ENCODE measurements at places on chromosomes 11 and 22. TPM values are rescaled to one million over a fixed set of nuclear protein-coding genes. Genes with fewer than 3 reads are reported as not detected.

SCUBE1 gene
- total RNA-seq = not detected

PKP3 gene
- not detected for total RNA-seq

GRCh38 chr11:75013051-75013450, 24.3 kb downstream of the NEU3 start:
- no peak for DNase-seq

- DNase-seq = no peak
Observed at GRCh38 chr11:17827006-17827405, 92.4 kb downstream of the KCNC1 start.

BIRC3 gene
- total RNA-seq = 117 TPM

- DNase-seq = no peak
Observed at GRCh38 chr11:23859087-23859486, 637.8 kb upstream of the LUZP2 start.

KRTAP5-6 gene
- not detected for total RNA-seq

DNA sequence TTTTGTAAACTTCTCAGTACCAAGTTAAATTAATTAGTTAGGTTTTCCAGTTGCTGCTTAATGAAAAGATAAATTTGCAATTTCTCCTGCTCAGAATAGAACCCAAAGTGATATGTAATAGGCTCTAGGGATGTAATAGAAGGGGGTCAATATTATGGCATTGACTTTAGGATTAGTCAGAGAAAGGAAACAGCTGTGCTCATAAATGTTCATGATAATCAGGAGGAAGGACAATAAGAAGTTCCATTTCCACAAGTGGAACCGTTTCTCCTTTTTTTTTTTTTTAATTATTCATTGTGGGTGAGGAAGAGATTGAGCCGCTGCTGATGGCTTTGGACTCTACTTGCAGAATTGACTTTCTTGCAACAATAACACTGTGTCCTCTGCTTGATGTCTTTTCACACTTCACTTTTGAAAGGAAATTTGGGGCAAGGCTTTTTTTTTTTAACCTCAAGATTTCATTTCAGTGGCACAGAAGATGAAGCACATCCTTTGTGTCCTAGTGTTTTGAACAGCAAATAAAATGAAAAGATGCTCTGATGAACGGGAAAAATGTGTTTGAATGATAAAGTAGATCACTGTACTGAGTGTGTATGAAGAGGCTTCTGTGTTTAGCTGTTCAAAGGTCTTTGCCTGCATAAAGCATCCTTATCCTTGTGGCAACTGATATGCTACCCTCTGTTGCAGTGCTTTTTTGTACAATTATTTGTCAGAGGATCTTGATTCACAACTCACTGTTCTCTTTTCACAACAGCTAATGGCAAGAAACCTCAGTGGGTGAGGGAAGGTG, 62.4 kb downstream of the GAS2 start:
- DNase-seq = no peak

- DNase-seq = no peak
Observed at GRCh38 chr11:2382936-2383851, 6.1 kb downstream of the CD81 start.

DNA sequence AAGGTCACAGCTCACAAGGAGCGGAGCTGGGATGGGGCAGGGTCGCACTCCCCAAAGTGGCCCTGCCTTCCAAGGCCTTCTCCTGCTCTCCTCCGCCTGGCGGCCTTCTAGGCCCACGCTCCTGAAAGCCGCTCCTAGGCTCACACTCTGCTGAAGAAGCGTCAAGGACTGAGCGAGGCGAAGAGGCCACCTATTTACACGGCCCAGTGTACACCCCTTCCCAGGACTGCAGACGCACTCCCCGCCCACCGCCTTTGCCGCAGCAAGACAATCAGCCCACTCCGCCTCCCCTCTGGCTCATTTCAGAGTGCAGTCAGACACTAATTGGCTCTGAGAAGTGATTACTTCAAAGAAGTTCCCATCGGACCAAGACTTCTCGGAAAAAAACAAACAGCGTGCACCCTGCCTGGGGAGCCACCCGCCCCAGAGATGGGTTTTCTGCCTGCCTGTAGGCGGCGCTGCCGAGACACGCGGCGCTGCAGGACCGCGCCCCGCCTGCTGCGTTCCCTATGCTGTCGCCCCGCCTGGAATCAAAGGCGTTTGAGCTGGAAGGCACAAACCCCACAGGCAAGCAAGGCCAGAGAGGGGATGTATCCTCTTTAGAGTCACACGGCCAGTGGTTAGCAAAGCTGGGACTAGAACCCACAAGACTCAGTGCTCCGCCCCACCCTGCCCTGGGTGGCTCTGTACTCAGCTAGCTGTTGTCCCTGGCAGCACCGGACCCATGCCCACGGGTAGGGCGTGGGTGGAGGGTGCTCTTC, 414.8 kb downstream of the BUD13 start:
- DNase-seq = no peak

DNA sequence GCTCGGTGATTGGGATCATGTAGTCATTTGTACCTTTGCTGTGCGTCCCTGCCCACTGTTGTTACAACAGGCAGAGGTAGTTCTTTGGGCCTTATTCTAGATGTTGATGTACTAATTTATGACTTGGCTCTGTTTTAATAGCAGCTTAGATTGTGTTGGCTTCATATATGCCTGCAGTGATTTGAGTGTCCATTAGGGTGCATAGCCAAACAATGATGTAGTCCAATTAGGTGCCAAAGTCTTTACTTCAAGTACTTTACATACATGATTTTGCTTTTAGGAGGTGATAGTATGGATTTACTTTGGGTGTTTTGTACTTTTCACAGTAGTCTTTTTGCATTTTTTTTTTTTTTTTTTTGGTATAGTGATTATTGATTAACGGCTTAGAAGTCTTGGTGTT, 46.4 kb downstream of the PPP6R3 start:
- DNase-seq = no peak

DNA sequence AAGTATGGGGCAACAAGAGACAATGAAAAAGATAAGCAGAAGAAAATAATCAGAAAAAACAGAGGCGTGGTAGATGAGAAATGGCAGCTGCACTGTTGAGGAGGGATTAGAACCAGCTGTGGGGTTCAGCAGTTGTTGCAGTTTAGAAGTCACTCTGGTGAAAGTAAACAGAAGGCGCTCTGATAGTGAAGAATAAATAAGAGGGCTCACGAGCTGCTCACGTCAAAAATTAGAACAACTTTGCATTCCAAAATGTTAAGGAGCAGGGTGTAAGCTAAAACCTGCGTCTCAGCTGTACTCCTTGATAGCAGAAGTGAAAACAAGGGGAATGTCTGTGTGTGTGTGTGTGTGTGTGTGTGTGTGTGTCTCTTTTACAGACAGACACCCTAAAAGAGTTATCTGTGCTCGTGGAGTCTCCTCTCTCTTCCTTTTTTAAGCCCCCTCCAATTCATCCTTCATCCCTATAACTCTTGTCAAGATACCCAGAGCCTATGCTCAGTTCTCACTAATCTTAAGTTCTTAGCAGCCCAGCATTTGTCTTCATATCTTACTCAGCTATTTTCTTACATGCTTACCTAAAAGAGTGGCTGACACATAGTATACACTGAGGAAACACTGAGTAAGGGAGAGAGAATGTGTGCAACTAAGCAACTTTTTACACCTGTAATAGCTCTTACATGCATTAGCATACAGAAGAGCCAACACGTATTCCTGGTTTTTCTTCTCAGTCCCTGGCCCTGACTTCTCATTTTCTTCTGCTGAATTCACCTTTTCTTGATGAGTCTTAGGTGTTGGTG, 8.9 kb downstream of the TTC17 start:
- DNase-seq = no peak

GRCh38 chr11:112498701-112499100, 238.0 kb upstream of the PLET1 start:
- no peak for DNase-seq

- no peak for DNase-seq
Observed at GRCh38 chr22:39808081-39808480, 85.5 kb downstream of the ENTHD1 start.

DNA sequence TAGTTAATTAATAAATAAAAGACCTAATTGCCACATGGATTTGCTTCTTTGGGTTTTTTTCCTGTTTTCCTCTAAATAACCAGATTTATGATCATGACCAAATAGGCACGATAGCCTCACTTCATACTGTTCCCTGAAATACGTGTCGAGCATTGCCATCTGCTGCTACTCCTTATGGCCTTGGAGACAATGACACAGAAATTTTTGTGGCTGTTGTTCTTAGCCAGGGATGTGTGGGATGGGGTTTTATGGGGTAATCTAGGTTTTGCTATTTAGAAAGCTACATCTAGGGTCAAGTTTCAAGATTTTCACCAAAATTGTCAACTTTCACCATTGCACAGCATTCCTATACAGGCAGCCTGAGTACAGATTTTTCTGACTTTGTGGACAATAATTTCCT, 145.2 kb downstream of the DBX1 start:
- no peak for DNase-seq

- DNase-seq = no peak
Observed at GRCh38 chr22:20865875-20866445, 7.2 kb downstream of the SNAP29 start.

DNA sequence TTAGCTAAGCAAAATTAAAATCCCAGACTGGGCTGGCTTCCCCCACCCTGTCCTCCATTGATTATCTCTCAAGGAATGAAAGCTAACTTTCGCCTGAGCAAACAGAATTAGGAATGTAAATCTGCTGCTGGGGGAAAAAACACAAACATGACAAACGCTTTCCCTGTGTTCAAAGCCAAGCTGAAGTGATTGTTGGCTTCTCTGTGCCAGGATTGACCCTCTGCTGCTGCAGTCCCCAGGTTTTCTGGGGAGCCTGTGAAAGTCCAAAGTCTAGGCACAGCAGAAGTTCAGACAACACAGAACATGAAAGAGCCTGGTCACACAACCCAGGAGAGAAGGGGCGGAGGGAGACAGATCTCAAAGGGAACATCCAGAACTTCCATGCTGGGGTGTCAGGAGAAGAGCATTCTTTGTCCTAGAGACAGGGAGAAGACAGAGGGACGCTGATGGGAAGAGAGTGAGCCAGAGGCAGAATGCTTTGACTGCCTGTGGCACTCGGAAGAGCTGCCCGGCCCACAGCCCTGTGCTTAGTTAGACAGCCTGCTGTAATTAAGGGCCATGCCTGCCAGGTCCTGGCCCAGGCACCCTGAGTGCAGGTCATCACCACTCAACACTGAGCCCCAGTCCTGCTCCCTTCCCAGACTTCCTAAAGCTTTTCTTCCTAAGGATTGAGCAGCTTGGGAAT, 6.9 kb downstream of the PATZ1 start:
- DNase-seq = no peak

ZNF143 gene
- 27.0 TPM for total RNA-seq

TYMP gene
- 25.9 TPM for total RNA-seq

GRCh38 chr11:67463680-67464410, 5.2 kb downstream of the TMEM134 start:
- no peak for DNase-seq

DNA sequence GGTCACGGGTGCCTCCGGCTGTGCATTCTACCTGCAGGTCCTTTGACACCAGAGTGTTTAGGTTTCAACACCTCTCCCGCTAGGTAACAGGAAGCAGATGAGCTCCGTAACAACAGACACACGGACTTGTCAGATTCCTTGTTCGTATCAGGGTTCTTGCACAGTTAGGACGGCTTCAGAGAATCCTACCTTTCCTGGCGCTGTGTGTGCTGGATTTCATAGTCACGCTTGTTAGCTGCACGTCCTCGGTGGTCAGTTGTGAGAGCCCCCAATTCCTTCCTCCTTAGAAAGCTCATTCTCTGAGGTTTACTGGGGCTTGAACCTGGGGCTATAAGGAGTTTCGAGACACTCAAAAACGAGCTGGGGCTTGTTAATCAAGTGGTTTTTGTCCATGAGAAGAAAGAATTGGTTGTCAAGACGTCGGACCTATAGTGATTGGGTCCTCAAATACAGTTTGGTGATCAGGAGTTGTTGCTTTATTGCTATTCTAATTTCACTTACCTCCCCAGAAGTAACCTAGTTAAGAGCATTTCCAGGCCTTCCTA, 664 bp downstream of the DDB2 start:
- DNase-seq = no peak

DNA sequence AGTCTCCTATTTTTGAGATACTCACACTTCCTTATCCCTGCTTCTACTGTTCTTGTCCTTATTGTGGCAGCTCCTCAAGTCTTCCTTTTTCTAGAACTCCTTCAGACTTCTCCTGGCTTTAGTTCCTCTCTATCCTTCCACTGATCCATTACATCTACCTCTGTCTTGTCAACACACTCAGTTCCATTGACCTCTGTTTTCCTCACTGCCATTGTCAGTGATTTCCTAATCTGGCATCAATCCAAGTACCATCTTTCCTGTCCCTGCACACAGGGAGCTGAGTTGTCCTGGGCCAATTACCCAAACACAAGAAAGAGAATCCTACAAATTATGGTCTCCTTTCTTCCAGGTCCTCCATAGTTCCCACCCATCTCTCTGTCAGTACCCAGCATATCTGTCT, 27.9 kb upstream of the RIC3 start:
- no peak for DNase-seq

- DNase-seq = no peak
Observed at GRCh38 chr11:27696115-27696514, 4.1 kb downstream of the BDNF start.

DNA sequence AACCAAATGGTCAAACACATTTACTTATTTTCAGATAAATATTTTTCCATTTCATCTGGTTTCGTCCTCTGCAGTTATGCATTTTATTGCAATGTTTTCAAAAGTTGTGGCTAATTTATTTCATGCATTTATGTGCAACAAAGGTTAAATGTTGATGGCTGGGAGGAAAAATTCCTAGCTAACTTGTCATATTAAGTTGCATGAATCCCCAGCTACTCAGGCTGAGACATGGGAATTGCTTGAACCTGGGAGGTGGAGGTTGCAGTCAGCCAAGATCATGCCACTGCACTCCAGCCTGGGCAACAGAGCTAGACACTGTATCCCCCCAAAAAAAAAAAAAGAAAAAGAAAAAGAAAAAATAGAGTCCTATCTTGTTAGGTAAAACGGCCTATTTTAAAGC, 1862.4 kb upstream of the RAG2 start:
- no peak for DNase-seq

- no peak for DNase-seq
Observed at GRCh38 chr11:12717851-12718291, 43.6 kb downstream of the TEAD1 start.

DNA sequence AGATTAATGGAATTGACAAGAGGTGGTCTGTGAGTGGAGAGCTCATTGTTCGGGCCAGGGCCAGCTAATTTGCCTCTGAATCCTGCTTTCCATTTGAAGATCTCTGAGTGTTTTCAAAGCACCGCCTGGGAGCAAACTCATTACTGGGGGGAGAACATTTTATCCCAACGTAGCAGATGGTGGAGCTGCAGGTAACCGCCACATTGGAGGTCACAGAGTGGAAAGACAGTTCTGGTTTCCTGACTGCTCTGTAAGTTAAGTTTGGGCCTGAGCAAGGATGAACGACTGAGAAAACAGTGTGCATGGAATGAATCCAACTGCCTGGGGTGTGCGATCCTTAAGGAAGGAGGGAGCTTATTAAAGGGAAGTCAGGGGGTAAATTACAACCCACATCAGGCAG, 30.5 kb downstream of the LMO2 start:
- no peak for DNase-seq

DNA sequence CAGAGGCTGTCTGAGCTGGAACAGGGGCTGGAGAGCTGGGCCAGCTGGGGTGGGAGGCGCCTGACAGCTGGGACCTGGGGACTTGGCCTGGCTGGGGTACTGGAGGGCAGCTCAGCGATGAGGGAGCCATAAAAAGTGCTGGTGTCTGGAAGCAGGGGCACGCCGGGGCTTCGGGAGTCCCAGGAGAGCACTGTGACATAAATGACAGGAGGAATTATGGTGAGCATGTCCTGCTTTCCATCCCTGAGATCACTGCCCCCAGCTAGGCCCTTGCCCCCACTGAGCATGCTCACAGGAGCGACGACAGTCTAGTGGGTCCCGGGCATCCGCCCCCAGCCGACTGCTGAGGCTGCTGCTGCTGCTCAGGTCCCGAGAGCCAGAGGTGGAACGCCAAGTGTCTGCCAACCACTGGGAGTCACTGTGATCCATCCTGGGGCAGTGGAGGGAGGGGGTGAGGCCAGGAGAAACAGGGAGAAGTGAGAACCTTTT, 6.2 kb downstream of the ROBO4 start:
- DNase-seq = no peak

CYB561A3 gene
- total RNA-seq = 32.4 TPM
